ENCODE measurements at places on chromosomes 13 and 19.

DNA sequence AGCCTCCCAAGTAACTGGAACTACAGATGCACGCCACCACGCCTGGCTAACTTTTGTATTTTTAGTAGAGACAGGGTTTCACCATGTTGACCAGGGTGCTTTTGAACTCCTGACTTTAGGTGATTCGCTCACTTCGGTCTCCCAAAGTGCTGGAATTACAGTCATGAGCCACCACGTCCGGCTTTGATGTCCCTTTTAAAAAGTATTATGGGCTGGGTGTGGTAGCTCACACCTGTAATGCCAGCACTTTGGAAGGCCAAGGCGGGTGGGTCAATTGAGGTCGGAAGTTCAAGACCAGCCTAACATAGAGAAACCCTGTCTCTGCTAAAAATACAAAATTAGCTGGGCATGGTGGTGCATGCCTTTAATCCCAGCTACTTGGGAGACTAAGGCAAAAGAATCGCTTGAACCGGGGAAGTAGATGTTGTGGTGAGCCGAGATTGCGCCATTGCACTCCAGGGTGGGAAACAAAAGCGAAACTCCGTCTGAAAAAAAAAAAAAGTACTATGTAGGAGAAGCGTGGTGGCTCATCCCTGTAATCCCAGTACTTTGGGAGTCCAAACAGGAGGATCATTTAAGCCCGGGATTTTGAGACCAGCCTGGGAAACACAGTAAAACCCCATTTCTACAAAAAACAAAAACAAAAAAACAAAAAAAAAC is 22.8 kb upstream of the ERVV-1 start:
- no peak for DNase-seq

DNA sequence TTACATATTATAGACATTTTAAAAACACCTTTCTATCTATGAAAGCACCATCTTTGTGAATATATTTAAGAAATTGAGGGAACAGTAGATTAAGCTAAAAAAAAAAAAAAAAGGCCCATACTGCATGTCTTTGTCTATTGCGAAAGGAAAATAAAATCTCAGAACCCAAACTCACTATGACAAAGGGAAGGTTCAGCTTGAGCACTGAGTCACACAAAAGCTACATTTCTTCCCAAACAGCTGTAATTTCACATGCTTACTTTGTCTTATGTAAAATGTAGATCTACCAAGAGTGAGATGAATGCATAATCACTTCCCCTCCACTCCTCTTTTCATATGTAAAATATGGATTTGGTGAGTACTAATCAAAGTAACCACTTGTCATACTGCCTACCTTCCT is 640.1 kb upstream of the KLF12 start:
- peak; percentile 78 for DNase-seq

GRCh38 chr13:109256866-109257760 is 529.3 kb downstream of the IRS2 start:
- DNase-seq, result peak; percentile 97

DNA sequence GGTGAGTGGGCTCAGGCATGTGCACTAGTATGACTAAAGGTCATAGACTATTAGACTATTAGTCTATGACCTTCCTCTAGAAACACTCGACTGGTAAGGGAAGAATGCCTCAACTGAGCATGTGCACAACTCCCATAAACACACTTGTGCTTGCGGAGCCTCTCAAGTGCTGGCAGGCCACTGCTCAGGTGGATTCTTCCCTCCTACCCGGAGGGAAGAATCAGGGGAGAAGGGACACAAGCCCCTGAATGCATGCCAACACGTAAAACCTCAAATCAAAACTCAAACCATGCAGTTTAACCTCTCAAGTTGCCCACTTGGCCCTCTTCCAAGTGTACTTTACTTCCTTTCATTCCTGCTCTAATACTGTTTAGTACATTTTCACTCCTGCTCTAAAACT is 287.6 kb upstream of the SGCG start:
- DNase-seq, result no peak

GRCh38 chr13:36154567-36155291 is 23.5 kb upstream of the DCLK1 start:
- DNase-seq, result peak; percentile 36

DNA sequence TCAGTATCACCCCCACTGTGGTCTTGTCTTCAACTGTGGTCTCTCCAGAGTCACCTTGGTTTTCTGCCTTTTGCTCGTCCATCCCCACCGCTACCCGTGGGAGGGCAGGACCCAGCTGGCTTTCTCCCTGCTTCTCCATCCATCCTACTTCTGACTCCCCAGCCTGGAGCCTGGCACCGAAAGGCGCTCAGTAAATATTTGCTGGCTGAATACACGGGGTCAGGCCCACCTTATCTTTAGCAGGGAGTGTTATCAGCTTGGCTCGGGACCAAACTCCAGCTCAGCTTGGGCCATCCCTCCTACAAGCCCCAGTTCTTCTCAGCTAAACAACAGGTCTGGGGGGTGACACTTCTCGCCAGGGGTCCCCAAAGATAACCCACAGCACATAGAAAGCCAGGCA is 62.0 kb upstream of the KLF2 start:
- no peak for DNase-seq
